ENCODE measurements at places on chromosomes 13 and 19. TPM values are rescaled to one million over a fixed set of nuclear protein-coding genes. Genes with fewer than 3 reads are reported as not detected.

ZNF560 gene
- not detected for total RNA-seq

ZNF878 gene
- 1.6 TPM for total RNA-seq

FUT6 gene
- total RNA-seq, result not detected

FCAR gene
- total RNA-seq, result not detected

KCTD4 gene
- not detected for total RNA-seq

HAUS5 gene
- 15.9 TPM for total RNA-seq

SLC10A2 gene
- not detected for total RNA-seq

C1QTNF9B gene
- not detected for total RNA-seq

ATP12A gene
- total RNA-seq, result not detected

DAZAP1 gene
- 135 TPM for total RNA-seq

DCT gene
- 0.07 TPM for total RNA-seq

PEAK3 gene
- total RNA-seq, result not detected

TPP2 gene
- total RNA-seq, result 84.6 TPM

PRODH2 gene
- 0.64 TPM for total RNA-seq

MEIS3 gene
- 255 TPM for total RNA-seq

CBY2 gene
- not detected for total RNA-seq

LACC1 gene
- total RNA-seq, result 1.7 TPM

CCNA1 gene
- 4.3 TPM for total RNA-seq

ERICH4 gene
- not detected for total RNA-seq

NCR1 gene
- not detected for total RNA-seq

FLT3LG gene
- 13.1 TPM for total RNA-seq

MYADM gene
- 61.5 TPM for total RNA-seq

SCN1B gene
- 12.0 TPM for total RNA-seq

ARRDC5 gene
- not detected for total RNA-seq

SPPL2B gene
- 166 TPM for total RNA-seq

ZNF230 gene
- 2.8 TPM for total RNA-seq

ACP7 gene
- not detected for total RNA-seq

SMAD9 gene
- total RNA-seq, result 43.6 TPM

AXL gene
- not detected for total RNA-seq

PRRG2 gene
- 0.29 TPM for total RNA-seq

LHB gene
- not detected for total RNA-seq

Data from glutamatergic neuron (in vitro differentiated cells).